ENCODE measurements at places on chromosomes 7 and 10. TPM values are rescaled to one million over a fixed set of nuclear protein-coding genes. Genes with fewer than 3 reads are reported as not detected.

Gene HECW1
- 3.2 TPM for polyA plus RNA-seq

Gene SOSTDC1
- 0.11 TPM for polyA plus RNA-seq

Gene CYP3A5
- 0.21 TPM for polyA plus RNA-seq

Gene GNAT3
- not detected for polyA plus RNA-seq
